ENCODE measurements at places on chromosomes 2 and 18. TPM values are rescaled to one million over a fixed set of nuclear protein-coding genes. Genes with fewer than 3 reads are reported as not detected.

DNA sequence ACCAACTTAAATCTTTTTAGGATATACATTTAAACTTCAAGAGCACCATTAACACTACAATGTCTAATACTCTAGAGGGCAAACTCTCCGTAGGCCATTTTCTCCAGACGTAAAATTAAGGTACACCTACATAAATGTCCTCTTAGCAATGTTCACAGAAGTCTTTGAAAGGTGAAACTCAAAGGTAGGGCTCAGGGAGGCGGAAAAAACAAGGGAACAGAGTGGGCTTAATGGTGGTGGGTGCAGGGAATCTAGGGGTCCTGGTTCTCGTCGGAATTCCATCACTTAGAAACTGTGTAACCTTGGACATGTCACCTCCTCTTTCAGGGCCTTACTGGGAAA lies 668 bp downstream of the NFU1 start:
- ATAC-seq = peak; percentile 0

GRCh38 chr2:203826704-203827103 lies 40.9 kb upstream of the CTLA4 start:
- ATAC-seq = no peak

DNA sequence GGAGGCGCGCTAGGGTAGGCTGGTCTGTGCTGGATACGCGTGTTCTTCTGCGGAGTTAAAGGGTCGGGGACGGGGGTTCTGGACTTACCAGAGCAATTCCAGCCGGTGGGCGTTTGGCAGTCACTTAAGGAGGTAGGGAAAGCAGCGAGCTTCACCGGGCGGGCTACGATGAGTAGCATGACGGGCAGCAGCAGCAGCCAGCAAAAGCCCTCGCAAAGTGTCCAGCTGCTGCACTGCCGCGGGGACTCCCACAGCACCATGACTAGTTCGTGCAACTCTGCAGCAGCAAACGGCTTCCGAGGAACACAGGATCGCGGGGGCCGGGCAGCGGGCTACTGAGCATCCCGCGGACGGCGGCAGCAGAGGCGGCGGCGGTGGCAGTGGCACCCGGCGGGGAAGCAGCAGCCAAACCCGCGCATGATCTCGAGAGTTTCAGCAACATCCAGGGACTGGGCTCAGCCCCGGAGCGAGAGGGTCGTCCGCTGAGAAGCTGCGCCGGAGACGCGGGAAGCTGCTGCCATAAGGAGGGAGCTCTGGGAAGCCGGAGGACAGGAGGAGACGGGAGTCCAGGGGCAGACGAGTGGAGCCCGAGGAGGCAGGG lies 368 bp downstream of the TMEFF2 start:
- peak; percentile 50 for ATAC-seq

DNA sequence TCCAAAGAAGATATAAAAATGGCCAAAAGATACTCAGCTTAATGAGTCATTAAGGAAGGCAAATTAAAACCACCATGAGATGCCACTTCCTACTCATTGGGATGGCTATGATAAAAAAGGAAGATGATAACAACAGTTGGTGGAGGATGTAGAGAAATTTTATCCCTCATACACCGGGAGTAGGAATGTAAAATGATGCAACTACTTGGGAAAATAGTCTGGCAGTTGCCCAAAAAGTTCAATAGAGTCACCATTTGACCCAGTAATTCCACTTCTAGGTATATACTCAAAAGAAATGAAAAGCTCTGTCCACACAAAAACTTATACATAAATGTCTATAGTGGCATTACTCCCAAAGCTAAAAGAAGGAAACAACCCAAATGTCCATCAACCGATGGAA lies 10.1 kb upstream of the SULT1C2 start:
- ATAC-seq = no peak

GRCh38 chr2:223104336-223105132 lies 52.5 kb downstream of the KCNE4 start:
- no peak for ATAC-seq

DNA sequence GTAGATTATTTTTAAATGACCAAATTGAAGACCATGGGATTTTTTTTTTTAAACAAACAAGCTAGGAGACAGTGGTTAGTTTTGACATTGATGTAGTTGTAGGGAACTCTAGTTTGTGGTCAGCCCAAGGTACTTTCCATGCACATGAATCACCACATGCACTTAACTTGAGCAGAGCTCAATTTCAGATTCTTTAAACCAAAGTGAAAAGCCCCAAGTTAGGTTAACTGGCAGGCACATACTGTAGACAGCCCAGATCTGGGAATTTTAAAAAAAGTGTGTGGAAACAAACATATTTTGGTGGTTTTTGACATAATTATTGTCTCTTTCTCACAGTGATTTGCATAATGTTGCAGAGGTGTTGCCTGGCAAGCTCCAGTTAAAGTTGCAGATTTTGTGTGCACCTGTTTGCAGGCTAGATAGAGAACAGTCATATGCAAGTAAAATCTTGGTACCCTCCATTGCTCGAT lies 88.4 kb downstream of the BCL2L11 start:
- ATAC-seq = peak; percentile 99

The SERPINB4 gene
- total RNA-seq = not detected

The TRIM43B gene
- not detected for total RNA-seq

The IAH1 gene
- 61.2 TPM for total RNA-seq

Measured in activated T-helper 17 cell treated with anti-CD3 and anti-CD28 coated beads, Interleukin-2, amount 50 U/mL, for 72 hours (primary cell).